Hematopoietic multipotent progenitor cell treated with erythropoietin and hydrocortisone succinate and interleukin-3 and kit ligand, for 6 days (in vitro differentiated cells): ENCODE measurements at places on chromosomes 16 and 17.

GRCh38 chr17:63837962-63838600 lies 4.4 kb downstream of the SMARCD2 start:
- no peak for DNase-seq

- no peak for DNase-seq
These were observed 208.5 kb upstream of the TNRC6C start for GRCh38 chr17:77749989-77750388.

DNA sequence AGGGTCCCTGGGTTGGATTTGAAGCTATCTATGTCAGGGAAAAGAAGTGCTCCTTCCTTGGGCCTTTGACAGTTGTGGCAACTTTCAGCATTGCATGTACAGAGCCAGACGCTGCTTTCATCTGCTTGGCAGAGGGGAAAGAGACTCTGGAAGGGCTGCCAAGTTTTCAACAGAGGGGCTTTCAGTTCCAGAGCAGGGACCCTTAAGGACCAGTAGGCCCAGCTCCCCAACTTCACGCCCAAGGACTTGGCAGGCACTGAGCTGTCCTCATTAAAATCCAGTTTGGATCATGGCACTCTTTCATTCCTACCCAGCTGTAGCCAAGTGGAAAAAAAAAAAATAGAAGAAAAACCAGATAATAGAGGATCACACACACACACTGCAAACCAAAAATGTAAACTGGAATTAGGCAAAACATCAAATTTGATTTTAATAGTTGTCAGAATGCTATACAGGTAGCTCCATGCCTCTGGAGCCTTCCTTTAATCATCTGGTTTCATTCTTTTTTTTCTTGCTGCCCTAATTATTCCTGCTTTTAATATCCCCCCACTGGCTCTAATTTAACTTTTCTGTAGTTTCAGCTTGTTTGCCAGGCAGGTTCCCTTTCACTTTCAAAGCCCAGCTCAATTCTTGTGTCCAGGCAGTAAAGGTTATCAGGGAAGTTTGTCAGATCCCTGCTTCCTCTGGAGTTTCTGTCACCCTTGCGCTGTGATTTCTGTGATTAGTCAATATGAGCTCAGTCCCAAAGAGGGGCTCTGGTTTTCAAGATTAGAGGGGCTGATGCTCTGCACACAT lies 702.6 kb upstream of the CDH8 start:
- no peak for DNase-seq

DNA sequence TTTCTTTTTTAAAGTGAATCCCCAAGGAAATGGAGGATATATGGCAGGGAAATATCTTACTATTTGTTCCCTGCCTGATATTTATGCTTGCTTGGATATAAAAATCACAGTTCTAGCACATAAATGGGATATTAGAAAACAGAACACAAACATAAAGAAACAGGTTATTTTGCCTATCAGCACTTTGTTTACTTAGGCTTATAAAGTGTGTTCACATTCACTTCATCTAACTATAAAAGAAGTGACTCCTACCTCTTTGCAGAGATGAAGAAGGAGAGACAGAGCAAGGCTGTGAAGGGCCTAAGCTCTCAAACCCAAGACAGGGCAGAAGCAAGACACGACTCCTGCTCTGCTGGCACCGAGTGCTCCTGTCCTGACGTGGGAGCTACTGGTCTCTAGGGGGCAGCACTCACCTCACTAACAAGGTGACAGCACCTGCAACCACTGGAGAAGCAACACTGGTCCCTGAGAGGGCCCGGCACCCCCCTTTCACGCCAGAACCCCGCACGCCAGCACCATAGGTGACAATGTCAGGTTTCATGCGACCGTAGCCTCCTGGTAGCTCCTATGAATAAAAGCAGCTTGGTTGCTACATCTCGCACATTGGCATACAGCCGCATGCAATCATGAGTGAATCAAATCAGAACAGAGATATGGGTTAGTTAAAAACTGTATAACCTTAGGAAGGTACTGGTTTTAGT lies 32.0 kb downstream of the MBTPS1 start:
- peak; percentile 87 for DNase-seq

DNA sequence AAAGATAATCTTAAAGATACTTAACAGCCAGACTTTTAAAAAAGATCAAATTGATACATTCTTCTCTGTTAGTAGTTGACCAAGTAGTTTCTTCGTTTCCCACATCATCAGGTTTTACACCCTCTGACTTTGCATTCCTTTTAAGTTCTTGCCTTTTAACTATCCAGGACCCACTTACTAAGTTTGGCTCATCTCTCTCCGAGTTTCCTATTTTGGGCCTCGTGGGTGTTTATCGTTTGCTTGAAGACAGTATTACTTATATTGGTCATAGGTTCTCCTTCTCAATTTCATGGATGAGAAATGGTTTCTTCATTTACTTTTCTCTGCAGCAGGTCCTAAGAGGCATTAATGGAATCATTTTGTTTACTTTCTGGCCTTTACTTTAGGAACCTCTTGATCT lies 43.2 kb downstream of the RPA1 start:
- no peak for DNase-seq

- no peak for DNase-seq
These were observed 394.9 kb upstream of the TNRC6C start for GRCh38 chr17:77563439-77564102.

DNA sequence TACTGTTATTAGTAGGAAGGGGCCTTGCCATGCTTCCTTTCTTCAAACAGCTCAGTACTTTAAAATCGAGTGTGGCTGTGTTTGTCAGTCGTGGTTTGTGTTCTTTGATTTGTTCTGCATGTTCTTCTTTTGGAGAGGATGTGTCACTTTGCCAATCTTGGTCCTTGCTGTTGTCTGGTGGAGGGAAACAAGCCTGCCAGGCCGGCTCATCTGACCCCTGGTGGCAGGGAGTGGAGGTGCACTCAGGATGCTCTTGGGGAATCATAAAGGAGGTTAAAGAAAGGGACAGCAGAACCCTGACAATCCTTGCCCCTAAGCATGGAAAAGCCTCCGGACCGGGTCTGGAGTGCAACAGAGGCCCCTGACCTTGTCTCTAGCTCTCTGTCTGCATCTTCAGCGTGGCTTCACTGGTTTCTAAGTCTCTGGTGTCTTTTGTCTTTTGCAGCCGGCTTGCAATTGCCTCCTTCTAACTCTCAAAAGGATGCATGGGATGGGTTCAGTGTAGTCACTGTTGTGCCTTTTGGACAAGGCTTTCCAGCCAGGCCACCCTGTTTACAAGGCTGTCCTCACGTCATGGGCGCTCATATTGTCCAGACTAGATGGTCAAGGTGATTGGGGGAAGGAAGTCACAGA lies 135.8 kb downstream of the WWOX start:
- peak; percentile 83 for DNase-seq

GRCh38 chr16:73024571-73025105 lies 23.3 kb downstream of the ZFHX3 start:
- no peak for DNase-seq

GRCh38 chr17:73921306-73921705 lies 277.1 kb upstream of the SDK2 start:
- no peak for DNase-seq

- no peak for DNase-seq
These were observed 356.6 kb upstream of the XYLT1 start for GRCh38 chr16:17827313-17827712.

DNA sequence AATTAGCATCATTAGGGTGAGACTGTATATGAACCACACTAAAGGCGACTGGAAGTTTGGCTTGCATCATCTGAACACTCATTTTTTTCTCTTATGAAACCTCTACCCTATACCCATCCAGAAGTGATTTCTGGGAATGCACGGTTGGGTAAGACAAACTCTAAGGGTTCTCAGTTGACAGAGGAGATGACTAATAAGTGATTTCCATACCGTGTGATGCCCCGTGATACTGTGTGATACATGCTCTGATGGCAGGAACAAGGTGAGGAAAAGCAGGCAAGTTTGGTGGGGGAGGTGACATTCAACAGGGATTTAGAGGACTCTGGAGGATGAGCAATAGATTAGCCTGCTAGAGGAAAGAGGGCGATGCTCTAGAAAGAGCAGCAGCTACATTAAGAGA lies 156.4 kb upstream of the CCL2 start:
- no peak for DNase-seq

GRCh38 chr17:55606488-55606815 lies 95.2 kb upstream of the SMIM36 start:
- DNase-seq = no peak

GRCh38 chr16:4019371-4019791 lies 96.9 kb downstream of the ADCY9 start:
- no peak for DNase-seq

DNA sequence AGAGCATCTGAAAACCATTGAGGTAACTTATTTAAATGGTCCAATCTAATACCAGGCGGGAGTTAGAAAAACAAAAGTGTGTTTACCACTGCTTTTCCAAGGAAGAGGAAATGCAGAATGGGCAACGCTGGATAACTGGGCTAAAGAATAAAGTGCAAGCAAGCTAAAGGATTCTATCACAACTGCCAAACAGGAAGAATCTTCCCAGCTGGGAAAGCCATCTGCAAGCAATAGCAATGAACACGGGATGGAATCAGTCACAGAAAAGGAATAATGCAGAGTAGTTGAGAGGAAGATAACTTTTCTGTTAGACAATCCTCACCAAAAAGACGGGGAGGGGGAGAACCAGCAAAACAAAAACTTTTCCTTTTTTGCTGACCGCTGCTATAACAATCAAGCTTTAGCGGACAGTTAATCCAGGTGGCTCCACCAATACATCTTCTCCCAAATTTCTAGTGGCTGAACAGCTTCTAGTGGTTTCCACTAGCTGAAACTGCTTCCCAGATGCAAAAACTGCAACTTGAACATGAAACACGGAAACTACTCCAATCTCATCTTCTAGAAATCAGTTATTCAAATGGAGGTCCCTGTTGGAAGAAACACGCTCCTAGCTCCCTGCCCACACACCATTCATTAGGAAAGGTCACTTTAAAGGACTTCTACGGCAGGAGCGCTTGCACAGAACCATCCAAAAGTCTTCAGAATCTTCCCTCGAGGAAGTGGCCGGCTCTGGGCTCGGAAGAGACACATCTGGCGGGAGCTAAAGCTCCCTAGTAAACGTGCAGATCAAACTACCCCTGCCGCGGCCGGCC lies 929 bp downstream of the TMEM11 start:
- no peak for DNase-seq

GRCh38 chr17:57035971-57036481 lies 49.0 kb upstream of the AKAP1 start:
- DNase-seq = no peak

DNA sequence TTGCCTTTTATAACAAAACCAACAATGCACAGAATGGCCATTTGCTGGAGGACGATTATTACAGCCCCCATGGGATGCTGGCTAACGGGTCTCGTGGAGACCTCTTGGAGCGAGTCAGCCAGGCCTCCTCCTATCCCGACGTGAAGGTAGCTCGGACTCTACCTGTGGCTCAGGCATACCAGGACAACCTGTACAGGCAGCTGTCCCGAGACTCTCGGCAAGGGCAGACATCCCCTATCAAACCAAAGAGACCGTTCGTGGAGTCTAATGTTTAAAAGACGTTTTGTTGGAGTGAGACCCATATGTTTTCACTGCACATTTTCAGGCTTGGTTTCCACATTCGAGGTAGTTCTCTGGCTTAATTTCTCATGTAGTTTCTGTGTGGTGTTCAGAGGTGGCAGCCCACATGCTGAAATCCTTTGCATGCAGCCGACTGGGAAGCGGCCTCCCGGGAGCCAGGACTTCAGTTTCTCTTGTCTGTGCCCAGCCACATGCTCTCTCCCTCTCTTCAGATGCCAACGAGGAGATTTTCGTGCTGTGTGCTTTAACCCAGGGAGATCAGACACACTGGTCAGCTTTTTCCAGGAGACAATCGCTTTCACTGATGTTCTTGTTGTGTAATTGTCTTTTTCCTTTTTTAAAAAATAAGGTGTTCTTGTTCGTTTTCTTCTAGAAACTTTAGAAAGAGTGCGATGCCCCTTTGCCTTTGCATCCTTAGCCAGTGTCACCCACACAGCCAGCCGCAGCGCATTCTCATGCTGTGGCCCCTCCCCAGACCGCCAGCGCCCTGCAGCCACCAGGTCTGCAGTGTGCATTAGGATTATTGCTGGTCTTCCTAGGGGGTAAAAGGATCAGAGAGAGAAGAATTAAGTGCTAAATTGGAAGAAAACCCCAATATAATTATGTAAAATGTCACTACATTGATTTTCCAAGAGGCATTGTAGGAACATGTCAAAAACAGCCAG lies 24.1 kb downstream of the CYB561 start:
- DNase-seq = no peak

GRCh38 chr17:38958756-38959155 lies 8.4 kb downstream of the FBXO47 start:
- DNase-seq = no peak

- DNase-seq = peak; percentile 76
These were observed 53.5 kb downstream of the STX8 start for GRCh38 chr17:9522074-9522473.

DNA sequence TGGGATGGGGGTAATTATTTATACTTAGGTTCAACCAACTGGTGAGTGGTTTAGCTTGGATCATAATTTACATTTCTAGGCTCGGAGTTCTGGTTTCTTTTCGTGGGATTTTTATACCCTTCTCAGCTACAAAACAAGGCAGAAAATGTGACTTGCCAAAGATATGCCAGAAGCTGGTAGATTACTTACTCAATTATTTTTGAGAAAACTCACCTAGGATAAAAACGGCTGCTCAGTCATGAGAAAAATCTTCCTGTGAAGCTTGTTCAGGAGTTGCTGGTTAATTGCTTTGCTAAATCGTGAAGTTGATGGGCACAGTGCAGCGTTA lies 1.1 kb downstream of the NDEL1 start:
- DNase-seq = no peak

- no peak for DNase-seq
These were observed 14.7 kb upstream of the ZNF469 start for GRCh38 chr16:88368036-88368435.

- peak; percentile 67 for DNase-seq
These were observed 35.4 kb downstream of the CDRT15 start for GRCh38 chr17:14201021-14201987.

GRCh38 chr17:40888196-40888720 lies 3.2 kb upstream of the KRT20 start:
- no peak for DNase-seq

- DNase-seq = no peak
These were observed 9.7 kb upstream of the MLKL start for GRCh38 chr16:74710401-74710800.

DNA sequence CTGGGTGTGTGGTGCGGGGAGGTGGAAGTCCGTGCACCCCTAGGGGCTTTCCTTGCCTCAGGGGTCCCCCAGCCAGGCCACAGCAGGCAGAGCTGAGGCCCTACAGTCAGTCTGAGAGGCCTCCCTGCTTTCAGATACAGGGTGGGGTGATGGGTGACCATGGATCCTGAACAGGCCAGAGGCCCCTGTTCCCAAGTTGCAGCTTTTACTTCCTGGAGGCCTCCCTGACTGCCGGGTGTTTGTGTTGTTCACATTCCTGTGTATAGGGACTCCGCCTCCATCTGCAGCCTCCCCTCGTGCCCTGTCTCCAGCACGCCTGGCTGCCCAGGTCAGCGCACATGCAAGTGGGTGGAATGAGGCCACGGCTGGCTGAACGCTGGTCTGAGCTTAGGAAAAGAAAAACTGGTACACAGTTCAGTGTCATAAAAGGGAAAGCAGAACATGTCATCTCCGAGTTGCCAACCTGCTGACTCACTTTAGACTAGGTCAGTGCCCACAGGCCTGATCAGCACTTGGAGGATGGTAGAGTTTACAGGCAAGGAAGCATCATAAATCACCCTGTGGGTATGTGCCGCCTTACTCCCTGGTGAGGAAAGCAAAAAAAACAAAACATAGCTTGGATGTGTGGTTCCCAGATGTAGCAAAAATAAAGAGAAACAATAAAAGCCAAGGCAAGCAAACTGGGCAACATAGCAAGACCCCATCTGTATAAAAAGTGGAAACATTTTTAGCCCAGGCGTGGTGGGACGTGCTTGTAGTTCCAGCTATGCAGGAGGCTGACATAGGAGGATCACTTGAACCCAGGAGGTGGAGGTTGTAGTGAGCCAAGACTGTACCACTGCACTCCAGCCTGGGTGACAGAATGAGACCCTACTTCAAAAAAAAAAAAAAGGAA lies 6.2 kb upstream of the SLC7A6 start:
- DNase-seq = peak; percentile 54
